ENCODE measurements at places on chromosomes 3 and 15.
A peak's percentile ranks its signal among the peaks of the same experiment; 100 is the strongest.

DNA sequence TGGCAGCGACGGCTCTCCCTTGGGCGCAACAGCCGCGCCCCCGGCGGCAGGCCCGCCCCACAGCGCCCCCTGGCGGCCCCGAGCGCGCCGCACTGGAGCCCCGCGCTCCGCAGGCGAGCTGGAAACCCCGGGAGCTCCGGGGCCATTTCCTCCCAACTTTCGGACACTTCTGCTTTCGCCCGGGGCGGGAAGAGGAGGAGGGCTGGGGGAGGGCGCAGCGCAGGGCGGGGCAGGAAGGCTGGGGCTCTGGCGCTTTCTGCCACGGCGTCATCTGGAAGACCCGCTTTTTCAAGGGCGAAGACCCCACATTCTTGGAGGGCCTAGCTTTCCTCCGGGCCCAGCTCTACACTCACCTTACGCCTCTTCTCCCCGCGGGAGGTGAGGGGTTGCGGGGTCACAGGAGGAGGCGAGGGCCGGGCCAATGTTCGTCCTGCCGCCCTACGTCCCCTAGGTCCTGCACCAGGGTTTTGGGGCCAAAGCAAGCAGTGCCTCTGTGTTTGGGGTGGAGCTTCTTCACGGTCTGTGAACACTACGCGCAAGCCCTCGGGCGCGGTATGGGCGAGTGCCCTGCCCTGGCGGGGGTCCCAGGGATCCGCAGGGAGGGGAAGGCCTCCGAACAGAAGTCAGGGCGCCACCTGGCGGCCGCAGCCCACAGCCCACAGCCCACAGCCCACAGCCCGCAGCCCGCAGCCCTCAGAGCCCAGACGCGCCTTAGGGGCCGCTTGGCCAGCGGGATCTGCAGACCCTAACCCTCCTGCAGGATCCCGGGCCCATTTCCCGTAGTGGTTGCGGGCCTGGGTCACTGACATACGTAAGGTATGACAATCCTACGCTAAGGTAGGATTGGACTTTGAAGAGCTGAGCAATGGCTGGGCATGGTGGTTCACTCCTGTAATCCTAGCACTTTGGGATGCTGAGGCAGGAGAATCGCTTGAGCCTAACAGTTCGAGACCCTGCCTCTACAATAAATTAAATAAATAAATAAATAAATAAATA, 31.1 kb downstream of the FOXL2 start:
- peak; percentile 96 for DNase-seq

GRCh38 chr15:101156061-101156460, 95.8 kb downstream of the CHSY1 start:
- DNase-seq = no peak

GRCh38 chr3:51680196-51680595, 9.1 kb downstream of the TEX264 start:
- DNase-seq = no peak

GRCh38 chr15:45399381-45400212, 21.3 kb upstream of the GATM start:
- DNase-seq = peak; percentile 76

DNA sequence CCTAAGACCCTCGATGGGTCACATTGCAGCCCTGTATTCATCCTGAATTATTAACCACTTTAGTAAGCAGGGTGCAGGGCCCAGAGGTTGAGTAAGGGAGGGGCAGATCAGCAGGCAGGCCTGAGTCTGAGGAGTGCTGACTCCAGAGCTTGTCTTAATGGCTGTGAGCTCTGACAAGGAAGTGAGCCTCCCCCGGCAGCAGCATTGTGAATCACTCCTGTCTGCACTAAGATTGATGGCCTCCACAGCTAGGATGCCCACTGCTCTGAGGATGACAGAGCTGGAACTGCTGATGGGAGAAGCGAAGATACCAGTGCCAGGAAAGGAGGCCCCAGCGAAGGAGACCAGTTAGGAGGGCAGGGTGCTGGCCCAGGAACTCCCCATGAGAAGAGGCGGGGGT, 46.5 kb upstream of the CCDC174 start:
- DNase-seq = no peak

GRCh38 chr15:100531204-100531603, 2.5 kb upstream of the CERS3 start:
- no peak for DNase-seq

DNA sequence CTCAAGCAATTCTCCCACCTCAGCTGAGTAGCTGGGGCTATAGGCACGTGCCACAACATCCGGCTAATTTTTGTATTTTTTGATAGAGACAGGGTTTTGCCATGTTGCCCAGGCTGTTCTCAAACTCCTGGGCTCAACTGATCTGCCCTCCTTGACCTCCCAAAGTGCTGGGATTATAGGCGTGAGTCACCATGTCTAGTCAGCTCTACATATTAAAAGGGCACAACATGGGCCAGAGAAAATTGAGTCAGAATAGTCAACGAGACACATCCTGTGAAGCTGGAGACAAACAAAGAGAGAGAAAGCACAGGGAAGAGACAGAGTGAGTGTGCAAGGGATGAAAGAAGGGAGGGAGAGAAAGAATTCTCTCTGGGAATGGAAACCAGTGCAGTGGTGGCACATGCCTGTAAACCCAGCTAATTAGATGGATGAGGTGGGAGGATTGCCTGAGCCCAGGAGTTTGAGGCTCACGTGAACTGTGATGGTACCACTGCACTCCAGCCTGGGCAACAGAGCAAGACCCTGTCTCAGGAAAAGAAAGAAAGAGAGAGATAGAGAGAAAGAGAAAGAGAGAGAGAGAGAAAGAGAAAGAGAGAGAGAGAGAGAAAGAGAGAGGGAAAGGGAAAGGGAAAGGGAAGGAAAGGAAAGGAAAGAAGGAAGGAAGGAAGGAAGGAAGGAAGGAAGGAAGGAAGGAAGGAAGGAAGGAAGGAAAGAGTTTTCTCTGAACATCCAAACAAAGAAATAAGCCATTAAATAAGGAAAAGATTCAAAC, 107.2 kb upstream of the SLC25A36 start:
- DNase-seq = peak; percentile 22

DNA sequence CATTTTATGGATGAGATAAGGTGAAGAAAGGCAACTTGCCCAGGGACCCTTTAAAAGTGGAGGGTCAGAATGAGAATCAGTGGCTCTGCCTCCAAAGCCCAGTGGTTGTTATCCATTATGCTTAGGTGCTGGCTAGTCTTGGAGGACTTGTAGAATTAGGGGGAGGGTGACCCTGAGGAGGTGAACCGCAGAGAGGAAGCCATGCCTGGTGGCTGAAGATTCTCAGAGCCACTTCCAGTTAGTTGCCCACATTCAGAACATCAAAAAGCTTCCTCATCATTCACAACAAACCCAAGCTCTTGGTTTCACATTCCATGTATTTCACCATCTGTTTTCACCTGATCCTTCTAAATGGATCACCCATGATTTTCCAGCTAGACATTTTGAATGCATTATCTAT, 11.2 kb downstream of the EBLN2 start:
- DNase-seq = no peak

- DNase-seq = peak; percentile 69
Measured at GRCh38 chr15:80695099-80695910, at the start of gene ABHD17C. TSS of gene ABHD17C (plus strand) at chr15:80695310. CDS start at chr15:80695430, 120 bp downstream.

DNA sequence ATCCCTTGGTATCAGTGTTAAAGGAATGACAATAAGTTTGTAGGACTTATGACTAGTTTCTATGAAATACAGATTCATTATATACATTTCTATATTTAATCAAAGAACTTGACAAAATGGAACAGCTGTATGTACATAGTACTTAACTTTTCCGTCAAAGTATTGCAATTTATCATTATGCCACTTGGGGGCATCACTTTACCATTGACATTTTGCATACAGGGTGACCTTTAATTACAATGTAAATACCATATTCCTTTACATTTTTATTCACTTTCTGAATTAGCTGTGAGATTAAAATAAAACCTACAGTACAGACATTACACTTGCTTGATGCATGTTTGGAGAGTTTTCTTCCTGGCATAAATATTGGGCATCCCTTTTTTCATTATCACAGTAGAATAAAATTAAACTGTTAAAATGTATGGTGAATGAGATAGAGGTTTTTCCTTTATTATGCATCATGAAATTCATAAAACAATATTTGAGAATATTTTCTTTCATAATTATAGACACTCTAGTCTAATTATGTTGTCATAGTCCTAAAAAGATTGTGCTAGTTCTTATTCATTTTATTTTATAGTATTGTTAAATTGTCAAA, 6.9 kb downstream of the NEK11 start:
- peak; percentile 72 for DNase-seq

DNA sequence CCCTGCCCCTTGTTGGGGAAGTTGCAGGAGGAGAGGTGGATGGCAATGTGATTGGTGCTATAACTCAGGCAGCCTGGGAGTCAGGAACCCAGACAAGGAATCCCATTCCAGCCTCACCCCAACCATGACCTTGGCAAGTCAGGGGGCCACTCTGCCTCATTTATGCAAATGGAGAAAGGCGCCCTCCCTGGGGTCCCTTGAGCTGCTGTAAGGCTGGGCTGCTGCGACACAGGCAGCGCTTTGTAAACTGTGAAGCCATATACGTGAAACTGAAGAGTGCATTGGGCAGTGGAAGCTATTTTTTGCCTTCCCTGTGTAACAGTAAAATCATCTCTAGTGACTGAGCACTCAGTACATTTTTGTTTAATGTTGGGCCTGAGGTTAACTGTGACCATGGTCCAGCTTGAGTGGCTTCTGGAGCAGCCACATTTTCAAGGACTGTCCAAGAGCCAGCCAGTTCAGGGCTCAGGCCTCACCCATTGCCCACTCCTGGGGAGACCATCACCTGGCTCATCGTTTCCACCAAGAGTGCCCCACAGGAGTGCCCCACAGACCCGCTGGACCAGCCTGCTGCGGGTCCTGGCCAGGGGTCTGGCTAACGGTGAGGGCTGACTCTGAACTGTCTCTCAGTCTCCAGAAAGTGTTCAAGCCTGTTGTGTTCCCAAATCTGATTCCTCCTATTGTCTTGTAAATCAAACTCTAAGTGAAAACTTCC, 27.9 kb downstream of the KIF7 start:
- DNase-seq = no peak

GRCh38 chr3:9727743-9728142, 3.8 kb upstream of the BRPF1 start:
- peak; percentile 47 for DNase-seq

DNA sequence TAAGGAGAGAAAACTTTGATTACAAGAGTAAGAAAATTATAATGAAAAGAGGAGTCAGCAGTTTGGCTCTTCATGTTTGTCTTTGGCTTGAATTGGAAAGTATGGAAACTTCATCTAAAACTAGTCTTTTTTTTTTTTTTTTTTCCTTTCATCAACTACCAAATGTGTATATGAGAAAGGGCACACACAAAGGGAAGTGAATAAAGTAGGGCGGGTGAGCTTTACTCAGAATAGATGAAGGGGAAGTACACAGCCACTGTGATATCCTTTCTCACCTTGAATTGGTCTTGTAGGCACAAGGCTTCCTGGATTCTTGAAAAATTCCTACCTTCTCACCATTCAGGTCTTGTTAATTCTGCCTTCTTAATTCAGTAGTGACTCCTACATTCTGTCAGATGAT, 652.3 kb upstream of the KCNMB2 start:
- DNase-seq = no peak

DNA sequence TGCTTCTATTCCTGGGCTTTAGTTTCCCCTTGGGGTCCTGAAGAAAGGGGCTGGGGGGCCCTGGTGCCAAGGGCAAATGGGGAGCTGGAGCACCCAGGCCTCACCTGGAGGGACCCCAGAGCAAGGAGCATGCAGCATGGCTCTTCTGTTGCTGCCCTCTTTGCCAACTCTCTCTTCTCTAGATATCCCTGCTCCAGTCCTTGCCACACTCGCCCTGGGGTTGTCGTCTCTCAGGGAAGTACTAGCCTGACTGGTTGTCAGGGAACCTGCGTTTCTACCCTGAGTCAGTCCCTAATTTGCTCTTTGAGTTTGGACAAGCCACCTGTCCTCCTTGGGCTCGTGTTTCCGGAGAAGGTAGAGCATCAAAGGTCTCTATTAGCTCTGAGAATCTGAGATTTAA, 63.7 kb upstream of the UBE2Q2 start:
- DNase-seq = no peak

DNA sequence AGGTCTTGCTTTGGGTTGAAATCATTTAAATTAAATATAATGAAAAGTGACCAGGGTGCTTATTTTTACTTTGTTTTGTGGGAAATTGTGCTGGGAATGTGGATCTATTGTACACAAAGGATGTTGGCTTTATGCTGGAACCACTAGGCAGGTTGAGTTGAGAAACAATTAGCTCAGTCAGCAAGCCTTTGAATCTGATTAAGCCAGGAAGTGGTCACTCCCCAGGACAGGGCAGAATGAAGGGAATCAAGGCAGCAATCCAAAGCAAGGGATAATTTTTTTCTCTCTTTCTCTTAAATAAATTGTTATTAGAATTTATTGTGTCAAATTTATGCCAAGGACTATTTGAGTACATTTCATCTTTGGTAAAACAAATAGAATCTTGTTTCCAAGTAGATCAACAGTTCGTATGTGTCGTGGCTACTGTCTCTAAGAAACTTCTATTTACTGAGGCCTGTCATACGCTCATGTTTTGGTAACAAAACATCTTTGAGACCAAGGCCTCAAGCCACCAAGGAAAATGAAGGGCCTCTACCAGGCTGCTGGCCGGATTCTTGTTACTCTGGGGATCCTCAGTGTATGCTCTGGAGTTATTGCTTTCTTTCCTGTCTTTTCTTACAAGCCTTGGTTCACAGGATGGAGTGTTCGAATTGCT, at the start of gene TMEM212:
TSS of gene TMEM212 (plus strand) at position 486 of the 655 bp plus-strand sequence. CDS start at position 521, 35 bp downstream.
- peak; percentile 79 for DNase-seq

DNA sequence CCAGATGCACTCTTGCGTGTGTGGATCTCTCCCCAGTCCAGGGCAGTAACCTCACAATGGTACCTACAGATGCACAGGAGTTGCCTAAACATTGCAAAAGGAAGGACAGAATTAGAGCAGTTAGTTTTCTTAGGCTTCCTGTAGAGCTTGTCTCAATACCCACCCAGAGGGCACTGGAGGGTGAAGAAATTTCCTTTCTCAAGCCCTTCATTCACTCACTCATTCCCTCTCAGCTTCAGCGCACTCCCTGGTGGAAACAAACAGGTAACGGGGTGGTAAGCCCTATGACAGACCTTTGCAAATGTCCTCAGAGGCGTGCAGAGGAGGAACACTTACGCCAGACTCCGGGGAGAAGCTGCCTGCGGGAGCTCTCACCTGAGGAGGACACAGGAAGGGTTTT, 267.4 kb upstream of the HES1 start:
- no peak for DNase-seq

- DNase-seq = no peak
Measured at GRCh38 chr15:66374179-66374578, 12.5 kb upstream of the MAP2K1 start.

GRCh38 chr15:68440136-68440535, 8.2 kb upstream of the ITGA11 start:
- no peak for DNase-seq

- DNase-seq = no peak
Measured at GRCh38 chr3:34584971-34585370, 786.5 kb downstream of the PDCD6IP start.

GRCh38 chr15:61449186-61449702, 220.1 kb upstream of the RORA start:
- no peak for DNase-seq

DNA sequence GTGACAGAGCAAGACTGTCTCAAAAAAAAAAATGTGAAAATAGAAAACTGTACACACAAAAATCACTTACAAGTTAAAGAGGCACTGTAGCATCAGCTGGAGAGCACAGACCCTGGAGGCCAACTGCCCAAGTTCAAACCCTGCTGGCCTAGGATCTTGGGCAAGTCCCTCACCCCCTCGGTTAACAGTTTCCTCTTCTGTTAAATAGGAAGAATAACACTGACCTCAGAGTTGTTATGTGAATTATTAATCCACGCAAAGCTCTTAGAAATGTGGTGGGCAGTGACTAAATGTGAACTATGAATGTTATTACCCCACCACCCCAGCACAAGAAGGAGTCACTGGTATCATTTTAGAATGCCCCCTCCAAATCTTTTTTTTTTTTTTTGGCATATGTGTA, 11.2 kb downstream of the CIB1 start:
- no peak for DNase-seq

GRCh38 chr3:14587740-14588360, 47.7 kb upstream of the GRIP2 start:
- peak; percentile 79 for DNase-seq
